ENCODE measurements at places on chromosomes 11 and 22.

GRCh38 chr11:13114566-13115379, 105.7 kb downstream of the RASSF10 start:
- no peak for DNase-seq

DNA sequence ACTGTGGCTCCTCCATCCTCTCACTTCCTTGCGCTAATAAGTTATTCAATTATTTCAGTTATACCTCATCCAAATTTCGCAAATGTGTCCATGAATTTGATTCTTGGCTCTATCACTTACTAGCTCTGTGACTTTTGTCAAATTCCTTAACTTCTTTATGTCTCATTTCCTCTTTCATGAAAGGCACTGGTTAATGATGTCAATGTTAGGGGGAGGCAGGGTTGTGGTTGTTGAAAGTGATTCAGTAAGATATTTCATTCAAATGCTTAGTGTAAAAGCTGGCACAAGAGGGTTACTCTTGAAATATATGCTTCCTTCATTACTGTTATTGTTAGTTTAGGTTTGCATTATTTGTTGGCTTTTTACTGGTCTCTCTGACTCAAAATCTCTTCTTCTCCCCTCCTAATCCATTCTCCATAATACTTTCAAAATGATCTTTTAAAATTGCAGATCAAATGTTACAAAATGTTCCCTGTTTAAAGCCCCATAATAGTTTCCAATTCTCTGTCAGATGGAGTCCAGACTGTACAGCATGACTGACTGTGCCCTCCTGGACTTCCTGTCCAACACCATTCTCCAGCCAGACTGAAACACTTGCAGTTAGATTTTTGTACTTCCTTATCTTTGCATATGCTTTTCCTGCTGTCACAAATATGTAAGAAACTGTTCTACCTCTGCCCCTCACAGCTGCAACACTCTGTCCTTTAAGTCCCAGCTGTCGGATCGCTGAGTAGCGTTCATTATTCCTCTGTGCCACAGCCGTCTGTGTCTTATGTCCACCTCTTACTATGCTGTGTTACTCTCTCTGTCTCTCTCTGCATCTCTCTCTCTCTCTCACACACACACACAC, 510.6 kb upstream of the RAG2 start:
- no peak for DNase-seq

DNA sequence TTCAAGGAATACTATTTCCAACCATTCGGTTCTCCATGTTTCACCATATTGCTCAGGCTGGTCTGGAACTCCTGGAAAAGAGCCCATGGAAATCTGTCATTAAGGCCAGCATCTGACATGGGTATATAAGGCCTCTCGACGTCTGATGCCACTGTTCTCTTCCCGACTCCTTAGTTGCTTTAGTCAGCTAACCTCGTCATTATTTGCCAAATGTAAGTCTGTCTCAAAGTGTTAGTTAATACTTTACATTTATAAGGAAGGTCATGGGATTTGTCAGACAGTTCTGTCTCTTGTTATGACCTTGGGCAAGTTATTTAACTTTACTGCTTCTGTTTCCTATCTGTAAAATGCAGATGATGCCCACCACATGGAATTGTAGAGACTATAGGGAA, 1.6 kb downstream of the MRPL48 start:
- no peak for DNase-seq

- no peak for DNase-seq
Measured at GRCh38 chr11:113814181-113814580, 34.6 kb downstream of the CLDN25 start.

- no peak for DNase-seq
Measured at GRCh38 chr11:35664977-35665441, 2.4 kb downstream of the TRIM44 start.

GRCh38 chr11:131688048-131688693, 317.8 kb downstream of the NTM start:
- peak; percentile 60 for DNase-seq

DNA sequence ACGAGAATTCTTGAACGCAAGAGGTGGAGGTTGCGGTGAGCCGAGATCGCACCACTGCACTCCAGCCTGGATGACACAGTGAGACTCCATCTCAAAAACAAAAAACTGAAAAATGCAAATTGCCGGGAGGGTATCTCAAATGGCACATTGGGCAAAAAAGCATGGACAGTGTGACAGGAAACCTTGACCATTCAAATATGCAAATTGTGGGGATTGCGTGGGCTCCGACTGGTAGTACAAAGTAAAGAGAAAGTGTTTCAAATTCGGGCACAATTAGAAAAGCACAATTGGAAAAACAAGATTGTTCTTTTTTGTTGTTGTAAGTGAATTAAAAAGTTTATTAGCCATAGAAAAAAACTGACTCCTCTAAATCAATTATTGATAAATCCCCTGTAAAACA, 56.7 kb upstream of the NUP160 start:
- DNase-seq: no peak

DNA sequence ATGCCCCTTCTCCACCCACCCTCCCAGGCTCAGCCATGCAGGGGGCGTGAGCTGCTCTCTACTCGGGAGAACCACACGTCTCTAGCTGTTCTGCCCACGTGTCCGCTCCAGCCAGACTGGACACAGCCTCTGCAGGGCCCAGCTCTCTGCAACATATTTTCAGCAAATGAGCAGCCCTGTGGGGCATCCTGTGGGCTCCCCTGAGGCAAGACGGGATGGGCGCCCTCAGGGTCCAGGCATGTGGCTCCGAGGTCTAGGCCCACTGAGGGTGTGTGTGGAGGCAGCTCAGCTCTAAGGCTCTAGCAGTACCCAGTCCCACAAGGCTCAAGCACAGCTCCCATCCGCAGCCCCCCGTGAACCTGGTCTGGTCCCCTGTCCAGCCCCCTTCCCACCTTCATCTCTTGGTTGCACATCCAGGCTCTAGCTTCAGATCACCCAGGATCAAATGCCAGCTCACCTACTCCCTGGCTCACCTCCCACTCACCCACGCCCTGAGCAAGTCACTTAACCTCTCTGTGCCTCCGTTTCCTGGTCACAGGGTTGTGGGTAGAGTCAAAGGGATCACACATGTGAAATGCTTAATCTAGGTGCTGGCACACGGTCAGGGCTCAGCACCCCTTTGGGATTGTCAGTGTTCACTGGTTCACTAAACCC, 57.8 kb upstream of the TCF20 start:
- DNase-seq: no peak

DNA sequence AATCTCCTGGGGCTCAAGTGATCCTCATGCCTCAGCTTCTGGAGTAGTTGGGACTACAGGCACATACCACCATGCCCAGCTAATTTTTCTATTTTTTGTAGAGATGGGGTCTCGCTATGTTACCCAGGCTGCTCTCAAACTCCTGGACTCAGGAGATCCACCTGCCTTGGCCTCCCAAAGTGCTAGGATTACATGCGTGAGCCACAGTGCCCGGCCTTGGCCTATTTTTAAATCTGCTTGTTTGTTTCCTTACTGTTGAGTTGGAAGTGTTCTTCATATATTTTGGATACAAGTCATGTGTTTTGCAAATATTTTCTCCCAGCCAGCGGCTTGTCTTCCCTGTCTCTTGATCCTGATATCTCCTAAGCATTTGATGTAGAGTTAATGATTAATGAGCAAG, 5.0 kb downstream of the PARVB start:
- DNase-seq: no peak

Measured in activated naive CD8-positive, alpha-beta T cell treated with anti-CD3 and anti-CD28 coated beads for 36 hours (primary cell).